ENCODE measurements at places on chromosomes 2 and 18.

- no peak for DNase-seq
Measured at GRCh38 chr2:177711483-177712265, 319.1 kb downstream of the AGPS start.

DNA sequence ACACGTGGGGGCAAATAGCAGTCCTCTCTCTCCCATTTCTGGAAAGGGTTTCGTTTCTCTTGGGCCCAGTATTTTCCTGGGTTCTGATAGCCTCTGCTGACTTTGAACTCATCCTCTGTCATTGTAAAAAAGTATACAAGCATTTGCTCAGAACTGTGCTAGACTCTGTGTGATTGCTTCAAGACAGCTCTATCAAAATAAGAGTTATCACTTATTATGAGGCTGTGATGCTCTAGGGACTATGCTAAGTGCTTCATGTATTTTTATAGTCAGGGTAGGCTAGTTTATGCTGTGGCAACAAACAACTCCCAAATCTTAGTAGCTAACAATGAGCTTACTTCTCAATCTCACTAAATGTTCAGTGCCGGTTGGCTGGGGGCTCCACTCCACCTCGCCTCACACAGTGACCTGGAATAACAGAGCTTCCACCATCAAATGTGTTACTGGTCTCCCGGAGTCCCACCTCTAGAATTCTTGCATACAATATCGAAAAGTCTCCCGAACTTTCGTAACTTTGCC, 110.8 kb upstream of the CDC42EP3 start:
- no peak for DNase-seq

DNA sequence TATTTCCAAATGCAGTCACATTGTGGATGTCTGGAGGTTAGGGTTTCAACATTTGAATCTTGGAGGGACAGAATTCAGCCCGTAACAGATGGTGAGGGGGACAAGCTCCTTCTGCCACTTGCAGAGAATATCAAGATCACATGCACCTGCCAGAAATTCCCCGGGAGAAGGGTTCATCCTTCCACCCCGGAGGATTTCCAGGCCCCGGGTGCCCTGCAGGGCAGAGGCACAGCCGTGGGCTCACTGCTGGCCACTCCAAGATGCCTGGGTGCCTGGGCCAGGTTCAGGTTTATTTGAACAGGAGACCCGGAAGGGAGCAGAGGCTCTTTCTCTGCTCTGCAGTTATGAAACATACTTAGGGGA, 38.2 kb upstream of the MGAT4A start:
- no peak for DNase-seq

- no peak for DNase-seq
Measured at GRCh38 chr2:45273412-45274249, 264.4 kb upstream of the SIX2 start.

DNA sequence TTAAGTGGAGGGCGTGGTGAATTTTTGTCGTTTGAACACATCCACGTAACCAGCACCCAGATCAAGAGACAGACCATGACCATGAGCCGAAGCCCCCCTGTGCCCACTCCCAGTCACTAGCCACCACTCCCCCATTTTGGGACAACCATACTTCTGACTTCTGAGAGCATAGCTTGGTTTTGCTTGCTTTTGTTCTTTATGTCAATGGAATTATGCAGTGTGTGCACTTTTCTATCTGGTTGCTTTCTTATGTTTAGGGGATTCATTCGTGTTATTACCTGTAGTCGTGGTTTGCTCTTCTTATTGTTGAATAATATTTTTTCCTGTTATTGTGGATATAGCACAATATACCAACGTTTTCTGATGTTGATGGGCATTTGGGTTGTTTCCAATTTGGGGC, 141.7 kb downstream of the GLI2 start:
- no peak for DNase-seq

DNA sequence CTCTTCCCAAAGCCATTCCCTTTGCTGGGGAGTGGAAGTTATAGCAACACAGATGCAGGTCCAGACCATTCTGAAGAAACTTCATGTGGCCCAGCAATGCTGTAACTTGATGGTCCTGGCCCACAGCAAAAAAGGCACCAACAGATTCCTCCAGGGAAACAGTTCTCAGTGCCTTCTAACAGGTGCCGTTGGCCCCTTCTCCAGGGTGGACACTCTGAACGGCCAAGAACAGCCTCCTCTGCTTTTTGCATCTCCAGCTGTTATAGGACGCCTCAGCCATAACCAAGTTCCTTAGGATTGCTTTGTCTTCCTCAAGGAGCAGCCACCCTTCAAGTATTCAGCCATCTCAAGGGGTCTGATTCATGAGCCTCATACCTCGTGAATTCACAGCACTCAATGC, 38.0 kb downstream of the MARCO start:
- no peak for DNase-seq

DNA sequence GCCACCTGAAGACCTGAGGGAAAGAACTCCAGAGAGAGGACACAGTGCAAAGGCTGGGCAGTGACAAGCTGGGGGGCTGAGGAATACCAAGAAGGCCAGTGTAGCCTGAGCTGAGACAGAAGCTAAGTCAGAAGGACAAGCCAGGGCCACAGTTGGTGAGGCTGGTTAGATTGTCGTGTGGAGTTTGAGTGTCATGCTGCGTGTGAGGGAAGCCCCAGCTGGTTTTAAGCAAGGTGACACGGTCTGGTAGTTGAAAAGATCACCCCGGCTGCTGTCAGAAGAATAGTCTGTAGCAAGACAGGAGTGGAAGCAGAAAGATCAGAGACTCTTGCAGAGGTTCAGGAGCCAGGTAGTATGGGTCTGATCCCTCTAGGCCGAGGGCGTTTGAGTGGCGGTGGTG, 50.6 kb upstream of the RMDN2 start:
- DNase-seq: no peak

GRCh38 chr18:39208729-39209128, 1643.1 kb upstream of the CELF4 start:
- DNase-seq: no peak

GRCh38 chr2:201467666-201468065, 16.1 kb downstream of the STRADB start:
- DNase-seq: no peak

DNA sequence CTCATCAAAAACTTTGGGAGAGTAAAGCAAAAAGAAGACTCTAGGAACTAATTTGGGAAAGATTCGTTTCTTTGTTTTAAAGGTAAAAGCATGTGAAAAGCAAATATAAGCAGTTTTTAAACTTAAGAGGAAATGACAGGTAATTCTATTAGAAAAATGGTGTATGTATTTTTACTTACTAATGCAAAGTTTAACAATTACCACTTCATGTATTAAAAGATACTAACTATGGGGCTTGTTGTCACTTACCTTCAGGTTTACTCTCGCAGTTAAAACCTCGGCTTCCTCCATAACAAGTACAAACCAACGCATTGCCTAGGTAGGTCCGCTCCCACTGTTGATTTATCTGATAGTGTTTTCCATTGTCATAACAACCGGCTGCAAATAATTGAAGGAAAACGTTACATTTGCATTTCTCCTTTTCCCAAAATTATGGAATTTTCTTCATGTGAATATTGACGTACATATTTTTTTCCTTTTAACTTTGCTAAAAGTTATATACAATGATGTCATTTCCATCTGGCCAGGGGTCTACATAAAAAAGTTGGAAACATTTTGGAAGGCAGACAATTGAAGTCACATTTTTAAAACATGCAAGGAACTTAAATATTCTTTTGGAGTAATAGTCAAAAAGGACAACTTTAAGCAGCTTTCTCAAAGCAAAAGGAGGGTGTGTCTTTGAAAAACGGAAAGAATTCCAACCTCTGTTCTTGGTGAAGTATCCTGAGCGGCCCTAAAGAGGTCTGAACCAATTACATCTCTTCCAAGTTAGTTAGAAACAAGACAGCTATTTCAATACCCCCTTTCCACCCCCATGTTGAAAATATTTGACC, 1.2 kb downstream of the FN1 start:
- no peak for DNase-seq

DNA sequence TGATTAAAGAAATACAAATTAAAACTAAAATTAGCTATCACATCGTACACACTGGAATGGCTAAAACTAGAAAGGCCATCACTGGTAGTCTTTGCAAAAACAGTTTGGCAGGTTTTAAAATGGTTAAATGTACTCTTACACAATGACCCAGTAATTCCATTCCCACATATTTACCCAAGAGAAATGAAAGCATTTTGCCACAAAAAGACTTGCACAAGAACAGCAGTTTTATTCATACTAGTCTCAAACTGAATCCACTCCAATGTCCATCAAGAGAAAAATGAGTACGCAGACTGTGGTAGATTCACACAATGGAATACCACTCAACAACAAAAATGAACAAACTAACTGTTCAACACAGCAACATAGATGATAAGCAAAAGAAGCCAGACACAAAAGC, 29.1 kb downstream of the SP140L start:
- DNase-seq: no peak

DNA sequence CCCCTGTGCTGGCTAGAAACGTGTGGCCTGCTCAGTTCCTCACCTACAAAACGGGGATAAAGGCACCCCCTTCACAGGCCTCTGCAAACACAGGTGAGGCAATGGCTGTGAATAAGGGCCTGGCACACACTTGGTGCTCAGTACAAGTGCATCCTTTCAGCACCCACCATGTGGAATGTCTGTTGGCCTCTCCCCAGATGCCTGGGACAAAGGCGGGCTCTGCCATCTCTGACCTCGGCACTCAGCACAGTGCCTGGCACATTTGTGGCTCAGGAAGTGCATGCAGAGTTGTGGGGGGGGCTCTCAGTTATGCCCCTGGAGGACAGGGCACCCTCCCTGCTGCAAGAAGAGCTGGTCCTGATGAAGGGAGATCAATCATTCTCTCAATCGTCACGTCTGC, 224.6 kb upstream of the RAB6C start:
- DNase-seq: no peak

GRCh38 chr2:182906454-182906853, 40.0 kb upstream of the FRZB start:
- no peak for DNase-seq

DNA sequence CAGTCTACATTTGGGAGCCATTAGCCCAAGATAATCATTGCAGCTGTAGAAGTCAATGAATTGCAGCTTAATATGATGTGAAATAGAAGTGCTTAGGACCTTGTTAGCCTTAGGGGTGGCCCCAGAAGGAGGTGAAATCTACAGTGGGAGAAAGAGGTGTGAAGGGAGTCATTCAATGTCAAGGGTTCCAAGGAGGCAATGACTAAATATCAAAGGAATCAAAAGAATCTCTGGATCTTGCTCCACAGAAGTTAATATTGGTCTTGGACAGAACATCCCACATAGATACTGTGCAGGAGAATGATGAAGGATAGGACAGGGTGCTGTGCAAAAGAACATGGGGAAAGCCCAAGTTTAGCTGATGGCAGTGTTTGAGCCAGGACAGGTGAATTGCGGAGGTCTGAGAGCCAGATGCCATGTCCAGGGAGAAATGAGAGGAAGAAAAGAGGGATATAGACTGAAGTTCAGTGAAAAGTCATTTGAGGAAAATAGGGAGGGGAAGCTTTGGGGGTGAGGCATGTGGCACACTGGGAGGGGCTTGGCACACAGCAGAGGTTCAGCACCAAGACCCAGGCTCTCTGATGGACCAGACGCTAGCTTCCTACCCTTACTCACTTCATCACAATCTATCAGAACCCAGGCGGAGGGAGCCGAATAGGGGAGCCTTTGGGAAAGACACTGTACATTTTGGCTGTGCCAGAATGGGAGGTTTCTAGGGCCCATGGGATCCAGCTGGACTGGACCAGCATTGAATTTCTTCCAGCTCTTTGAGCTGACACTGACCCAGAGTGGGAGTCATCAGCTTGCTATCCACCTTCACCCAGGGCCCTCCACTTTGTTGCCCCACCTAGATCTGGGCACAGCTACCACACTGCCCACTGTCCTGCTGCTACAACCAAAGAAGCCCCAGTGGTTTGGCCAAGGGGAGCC, 2.2 kb downstream of the IL1F10 start:
- no peak for DNase-seq

DNA sequence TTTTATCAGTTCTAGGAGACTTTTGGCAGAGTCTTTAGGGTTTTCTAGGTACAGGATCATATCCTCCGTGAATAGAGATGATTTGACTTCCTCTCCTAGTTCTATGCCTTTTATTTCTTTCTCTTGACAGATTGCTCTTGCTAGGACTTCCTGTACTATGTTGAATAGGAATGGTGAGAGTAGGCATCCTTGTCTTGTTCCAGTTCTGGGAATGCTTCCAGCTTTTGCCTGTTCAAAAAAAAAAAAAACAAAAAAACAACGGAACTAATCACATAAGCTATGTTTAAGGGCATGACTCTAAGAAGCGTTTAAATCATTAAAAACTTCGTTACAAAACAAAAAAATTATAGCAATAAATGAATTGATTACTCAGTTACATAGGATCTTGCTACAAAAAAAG, 145.7 kb downstream of the NUP35 start:
- no peak for DNase-seq

DNA sequence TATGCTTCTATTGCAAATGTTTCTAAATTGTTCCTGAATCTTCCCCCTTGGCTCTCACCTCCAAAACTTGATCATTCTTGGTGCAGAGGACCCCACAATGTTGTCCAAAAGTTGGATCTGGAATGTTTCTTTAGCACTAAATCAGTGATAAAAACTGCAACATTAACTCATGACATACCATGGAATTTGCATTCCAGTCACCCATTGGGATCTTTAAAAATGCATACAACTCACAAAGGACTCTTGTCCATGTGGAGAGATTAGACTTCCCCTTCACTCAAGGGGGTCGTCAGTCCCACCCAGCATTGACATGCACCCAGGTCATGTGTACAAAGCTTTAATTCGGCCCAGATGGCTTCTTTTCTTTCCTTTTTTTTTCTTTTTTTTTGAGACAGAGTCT, 169.3 kb downstream of the SETBP1 start:
- DNase-seq: no peak

DNA sequence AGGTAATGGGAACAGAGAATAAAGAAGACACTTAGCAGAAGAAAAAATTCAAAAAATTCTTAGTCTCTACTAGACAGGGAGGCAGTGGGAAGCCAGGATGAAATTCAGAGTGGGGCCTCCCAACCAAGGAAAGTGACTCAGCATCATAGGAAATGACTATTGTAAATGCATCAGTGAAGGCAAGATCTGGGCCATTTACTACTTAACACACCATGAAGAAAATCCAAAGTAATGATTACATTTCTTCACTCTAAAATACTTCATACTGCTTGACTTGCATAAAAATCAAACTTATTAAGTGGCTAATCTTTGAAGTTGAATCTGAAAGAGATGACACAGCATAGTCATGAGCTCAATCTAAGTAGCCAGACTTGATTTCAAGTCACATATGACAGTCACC, 405.8 kb upstream of the SLC39A10 start:
- DNase-seq: no peak
